ENCODE measurements at places on chromosomes 11 and 22.
A peak's percentile ranks its signal among the peaks of the same experiment; 100 is the strongest.

GRCh38 chr22:48721395-48721669, 1106.3 kb downstream of the BRD1 start:
- DNase-seq: no peak

- DNase-seq: no peak
These were observed 639 bp downstream of the TRIOBP start for GRCh38 chr22:37697538-37697835.

DNA sequence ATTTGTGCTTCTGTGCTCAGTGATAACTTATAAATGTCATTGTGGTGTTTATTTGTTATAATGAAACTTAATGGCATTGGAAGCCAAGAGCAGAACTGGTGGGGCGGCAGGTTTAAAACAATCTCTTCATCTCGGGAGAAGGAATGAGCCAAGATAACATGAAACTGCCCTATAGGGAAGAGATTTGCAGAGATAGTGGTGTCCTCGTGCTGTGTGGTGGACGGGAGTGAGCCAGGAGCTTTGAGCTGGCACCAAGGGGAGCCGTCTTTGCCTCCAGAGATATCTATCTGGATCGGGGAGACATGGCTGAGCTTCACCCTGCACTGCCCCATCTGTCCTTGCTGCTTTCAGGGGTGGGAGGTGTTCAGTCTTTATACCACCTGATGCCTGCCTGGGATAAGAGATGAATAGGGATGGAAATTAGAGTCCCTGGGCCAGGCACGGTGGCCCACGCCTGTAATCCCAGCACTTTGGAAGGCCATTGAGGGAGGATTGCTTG, 189.6 kb downstream of the ST3GAL4 start:
- DNase-seq: no peak

GRCh38 chr11:69797156-69797555, 22.0 kb upstream of the FGF4 start:
- no peak for DNase-seq

- DNase-seq: no peak
These were observed 16.5 kb upstream of the USP18 start for GRCh38 chr22:18133452-18133851.

GRCh38 chr11:114216796-114217180, 79.4 kb upstream of the NNMT start:
- no peak for DNase-seq

DNA sequence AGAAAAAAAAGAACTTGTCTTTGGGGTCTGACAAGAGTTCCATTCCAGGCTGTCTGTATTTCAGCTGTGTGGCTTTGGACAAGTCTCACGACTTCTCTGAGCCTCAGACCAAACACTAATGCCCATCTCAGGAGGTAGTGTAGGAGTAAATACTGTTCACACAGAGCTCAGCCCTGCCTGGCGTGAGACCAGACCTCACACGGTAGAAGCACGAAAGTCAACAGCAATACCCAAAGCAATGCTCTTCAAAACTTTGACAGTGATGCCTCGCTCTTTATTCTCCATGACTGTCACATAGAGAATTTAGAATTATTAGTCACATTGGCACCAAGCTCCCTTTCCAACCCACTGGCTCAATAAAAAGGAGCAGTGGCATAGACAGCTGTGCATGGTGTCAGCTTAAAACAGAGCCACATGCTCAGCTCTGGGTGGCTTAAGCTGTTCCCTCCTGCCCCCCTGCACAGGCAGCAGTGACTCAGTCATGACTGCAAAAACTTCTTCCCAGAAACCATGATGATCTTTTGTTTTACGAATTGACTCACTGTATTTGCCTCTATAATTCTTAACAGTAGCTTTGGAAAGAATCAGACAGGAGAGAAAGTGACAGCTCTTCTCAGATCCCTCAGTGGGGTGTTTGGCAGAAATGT, 74.0 kb upstream of the PHF21B start:
- DNase-seq: no peak

DNA sequence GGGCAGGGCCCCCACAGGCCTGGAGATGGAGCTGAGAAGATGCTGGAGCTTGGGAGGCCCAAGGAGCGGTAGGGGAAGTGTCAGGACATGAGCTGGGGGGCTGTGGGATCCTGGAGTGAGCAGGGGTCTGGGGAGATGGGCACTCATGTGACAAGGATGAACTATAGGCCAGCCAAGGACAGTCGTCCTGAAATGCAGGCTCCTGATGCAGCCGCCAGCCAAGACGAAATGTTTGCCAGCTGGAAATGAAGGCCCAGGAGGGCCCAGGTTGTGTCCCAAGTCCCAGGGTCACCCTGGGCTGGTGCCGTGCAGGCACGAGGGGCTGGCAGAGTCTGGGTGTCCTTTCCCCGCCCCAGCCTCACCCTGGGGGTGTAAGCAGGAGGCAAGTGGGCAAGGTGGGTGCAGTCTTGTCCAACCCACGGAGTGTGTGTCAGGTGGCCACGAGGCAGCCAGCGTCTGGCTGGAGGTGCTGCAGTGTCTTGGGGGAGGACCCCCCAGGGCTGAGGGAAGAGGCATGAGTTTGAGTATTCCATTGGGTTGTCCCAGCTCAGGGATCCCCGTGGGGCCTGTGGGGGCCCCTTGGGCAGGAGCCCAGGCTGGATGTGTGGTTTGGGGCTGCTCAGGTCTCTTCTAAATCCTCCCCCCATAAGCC, 21.4 kb downstream of the MRGPRG start:
- no peak for DNase-seq

GRCh38 chr11:65116370-65117205, 913 bp downstream of the ZNHIT2 start:
- no peak for DNase-seq

GRCh38 chr11:37727371-37727770, 1129.3 kb upstream of the RAG2 start:
- DNase-seq: no peak

DNA sequence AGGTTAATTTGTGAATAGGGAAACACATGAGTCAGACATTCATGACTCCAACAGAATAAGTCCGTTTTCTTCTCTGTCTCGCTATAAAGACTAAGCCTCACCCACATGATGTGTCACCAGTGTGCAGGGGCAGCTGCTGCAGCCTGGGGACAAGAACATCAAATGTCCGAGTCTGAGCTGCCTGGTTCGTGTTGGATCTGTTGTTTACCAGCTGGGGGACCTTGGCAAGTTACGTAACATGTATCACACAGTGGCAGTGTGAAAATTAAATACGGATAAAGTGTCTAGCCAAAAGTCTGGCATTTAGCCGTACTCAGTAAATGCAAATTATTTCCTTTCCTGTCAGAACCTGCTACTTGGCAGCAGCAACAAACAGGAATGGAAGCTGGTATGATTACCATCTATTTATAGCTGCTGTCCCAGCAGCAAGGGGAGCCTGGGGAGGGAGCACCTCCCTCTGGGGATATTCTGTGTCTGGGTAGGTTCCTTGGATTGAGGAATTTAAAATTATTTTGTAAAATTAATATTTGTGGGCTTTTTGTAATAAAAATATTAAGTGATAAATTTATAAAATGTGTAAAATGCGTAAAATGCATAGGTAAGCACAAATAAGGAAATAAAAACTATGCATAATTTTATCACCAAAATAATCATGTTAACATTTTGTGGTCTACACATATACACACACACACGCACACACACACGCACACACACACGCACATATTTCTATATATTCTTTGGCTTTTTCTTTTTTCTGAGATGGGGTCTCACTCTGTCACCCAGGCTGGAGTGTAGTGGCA, 1.3 kb upstream of the CLDN25 start:
- DNase-seq: no peak

GRCh38 chr11:64805481-64805880, 2.5 kb upstream of the MAP4K2 start:
- DNase-seq: no peak

- no peak for DNase-seq
These were observed 85.0 kb upstream of the EED start for GRCh38 chr11:86159581-86159891.

DNA sequence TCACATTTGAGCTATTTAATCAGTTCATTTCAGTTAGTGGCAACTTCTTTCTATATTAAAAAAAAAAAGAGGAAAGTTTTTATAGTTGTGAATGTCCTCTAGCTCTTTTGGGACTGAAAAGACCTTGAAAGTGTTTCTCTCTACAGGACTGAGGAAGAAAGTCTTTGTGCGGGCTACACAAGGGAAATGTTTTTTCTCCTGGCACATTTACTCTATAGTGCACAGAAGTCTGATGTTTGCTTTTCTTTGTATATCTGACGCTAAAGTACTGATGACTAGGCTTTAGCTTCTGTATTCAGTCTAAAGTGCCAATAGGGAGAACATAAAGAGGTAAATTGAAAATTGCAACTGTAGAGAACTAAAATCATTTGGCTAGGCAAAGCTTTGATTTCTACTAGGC, 737.4 kb upstream of the LUZP2 start:
- no peak for DNase-seq

GRCh38 chr11:88102598-88102934, 72.7 kb downstream of the RAB38 start:
- DNase-seq: no peak

DNA sequence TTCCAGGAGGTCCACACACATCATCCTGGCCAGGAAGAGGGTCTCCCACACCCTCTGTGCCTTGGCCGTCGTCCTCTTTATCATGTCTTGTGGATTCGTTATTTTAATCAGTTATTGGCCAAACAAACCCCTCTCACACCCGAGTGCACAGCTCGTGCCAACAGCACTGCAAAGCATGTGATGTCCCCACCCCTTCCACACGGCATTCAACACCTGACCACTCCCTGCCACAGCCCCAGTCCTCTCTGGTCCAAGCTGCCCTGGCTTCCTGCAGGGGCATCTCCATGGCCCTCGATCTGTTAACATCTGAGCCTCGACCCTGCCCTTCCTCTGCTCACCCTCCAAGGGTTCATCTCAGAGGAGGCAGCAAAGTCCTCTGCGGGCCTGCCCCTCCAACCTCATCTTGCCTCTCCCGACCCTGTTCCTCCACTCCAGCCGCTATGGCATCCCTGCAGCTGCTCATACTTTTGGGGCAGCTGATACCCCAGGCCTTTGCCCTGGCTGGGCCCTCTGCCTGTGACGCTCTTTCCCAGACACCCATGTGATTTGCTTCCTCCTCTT, 14.0 kb downstream of the MYEOV start:
- DNase-seq: no peak

- DNase-seq: no peak
These were observed 47.3 kb upstream of the CAPRIN1 start for GRCh38 chr11:34004236-34004635.

DNA sequence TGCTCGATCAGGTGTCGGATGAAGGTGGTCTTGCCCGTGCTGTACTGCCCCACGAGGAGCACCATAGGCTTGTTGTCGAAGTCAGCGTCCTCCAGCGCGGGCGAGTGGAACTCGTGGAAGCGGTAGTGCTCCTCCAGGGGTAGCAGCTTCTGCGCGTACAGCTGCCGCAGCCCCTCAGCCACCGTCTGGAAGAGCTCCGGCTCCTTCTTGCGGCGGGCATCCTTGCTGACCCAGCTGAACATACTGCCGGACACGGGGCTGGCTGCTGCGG, 263 bp downstream of the EHD1 start:
- no peak for DNase-seq

- no peak for DNase-seq
These were observed 69.2 kb downstream of the ISX start for GRCh38 chr22:35135165-35135564.

DNA sequence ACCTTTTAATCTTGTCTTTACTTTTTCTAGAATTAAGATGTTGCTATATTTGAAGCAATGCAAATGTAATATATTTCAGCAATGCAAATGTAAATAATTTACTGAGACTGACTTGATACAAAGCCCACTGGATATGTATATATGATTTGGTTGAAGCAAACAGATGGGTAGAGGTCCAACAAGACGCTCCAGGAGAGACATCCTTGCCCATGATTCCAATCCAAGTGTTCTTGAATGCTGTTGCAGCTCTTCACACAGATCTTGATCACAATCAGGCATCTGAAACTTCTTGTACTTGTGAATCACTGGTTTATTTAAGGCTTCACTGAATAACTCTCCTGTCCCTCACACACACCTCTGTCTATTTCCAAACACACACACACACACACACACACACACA, 507.0 kb downstream of the LRRC4C start:
- no peak for DNase-seq

DNA sequence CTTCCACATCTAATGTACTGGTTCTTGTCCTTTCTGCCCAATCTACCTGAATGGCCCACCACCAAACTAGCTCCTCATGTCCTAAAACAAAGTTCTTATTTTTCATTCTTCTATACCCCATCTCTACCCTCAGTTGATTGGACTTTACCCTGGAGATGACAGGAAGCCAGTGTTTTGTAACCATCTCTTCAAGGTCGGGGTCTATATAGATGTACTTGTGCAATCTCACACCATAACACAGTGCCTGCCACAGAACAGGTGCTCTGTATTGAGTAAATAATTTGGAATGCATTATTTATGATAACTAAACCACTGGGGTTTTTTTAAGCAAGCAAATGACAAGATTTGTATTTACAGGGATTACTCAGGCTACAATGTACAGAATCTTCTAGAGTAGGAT, 76.7 kb upstream of the FAM181B start:
- DNase-seq: no peak

- DNase-seq: no peak
These were observed 108.6 kb downstream of the FBXO7 start for GRCh38 chr22:32583074-32583682.

DNA sequence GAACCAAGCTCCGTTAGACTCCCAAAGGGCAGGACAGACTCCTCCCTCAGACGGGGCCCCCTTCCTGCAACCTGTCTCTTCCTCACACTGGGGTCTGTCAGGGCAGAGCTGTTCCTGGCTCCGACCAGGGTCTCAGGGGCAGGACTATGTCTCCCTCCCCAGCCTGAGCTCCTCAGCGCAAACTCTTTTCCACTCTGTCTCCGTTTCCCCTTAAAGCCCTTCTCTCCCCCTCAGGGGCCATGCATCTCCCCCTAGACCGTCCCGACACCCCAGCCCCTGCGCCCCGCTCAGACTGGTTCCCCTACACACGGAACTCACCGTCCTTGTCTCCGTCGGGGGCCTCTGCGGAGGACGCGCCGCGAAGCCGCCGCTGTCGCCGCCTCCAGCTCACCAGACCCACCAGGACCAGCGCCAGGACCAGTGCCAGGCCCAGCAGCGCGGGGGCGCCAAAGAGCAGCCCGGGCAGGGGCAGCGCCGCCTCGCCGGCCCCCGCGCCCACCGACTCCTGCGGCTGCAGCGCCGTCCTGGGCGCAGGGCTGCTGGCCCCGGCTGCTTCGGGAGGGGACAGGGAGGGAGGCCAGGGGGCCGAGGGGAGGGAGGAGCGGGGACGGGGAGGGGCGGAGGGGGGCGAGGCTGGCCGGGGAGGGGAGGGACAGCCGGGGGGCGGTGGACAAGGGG, 684 bp downstream of the TNFRSF13C start:
- peak; percentile 42 for DNase-seq

GRCh38 chr11:117997406-117997805, 11.2 kb downstream of the IL10RA start:
- no peak for DNase-seq

GRCh38 chr22:30121960-30122359, 41.7 kb downstream of the HORMAD2 start:
- DNase-seq: no peak

DNA sequence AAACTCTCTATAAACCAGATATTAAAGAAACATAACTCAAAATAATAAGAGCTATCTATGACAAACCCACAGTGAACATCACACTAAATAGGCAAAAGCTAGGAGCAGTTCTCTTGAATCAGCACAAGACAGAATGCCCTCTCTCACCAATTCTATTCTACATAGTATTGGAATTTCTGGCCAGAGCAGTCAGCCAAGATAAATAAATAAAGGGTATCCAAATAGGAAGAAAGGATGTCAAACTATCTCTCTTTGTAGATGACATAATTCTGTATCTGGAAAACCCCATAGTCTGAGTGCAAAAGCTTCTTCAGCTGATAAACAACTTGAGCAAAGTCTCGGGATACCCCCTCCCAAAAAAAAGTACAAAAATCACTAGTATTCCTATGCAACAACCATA, 359.8 kb downstream of the LRRC4C start:
- no peak for DNase-seq

GRCh38 chr11:46513934-46514342, 79.9 kb downstream of the AMBRA1 start:
- no peak for DNase-seq

Measured in stimulated activated CD8-positive, alpha-beta memory T cell treated with anti-CD3 and anti-CD28 coated beads, Interleukin-4, amount 100 ng/mL, for 1 hour (primary cell).